ENCODE measurements at places on chromosomes 13 and 19. TPM values are rescaled to one million over a fixed set of nuclear protein-coding genes. Genes with fewer than 3 reads are reported as not detected.

DNA sequence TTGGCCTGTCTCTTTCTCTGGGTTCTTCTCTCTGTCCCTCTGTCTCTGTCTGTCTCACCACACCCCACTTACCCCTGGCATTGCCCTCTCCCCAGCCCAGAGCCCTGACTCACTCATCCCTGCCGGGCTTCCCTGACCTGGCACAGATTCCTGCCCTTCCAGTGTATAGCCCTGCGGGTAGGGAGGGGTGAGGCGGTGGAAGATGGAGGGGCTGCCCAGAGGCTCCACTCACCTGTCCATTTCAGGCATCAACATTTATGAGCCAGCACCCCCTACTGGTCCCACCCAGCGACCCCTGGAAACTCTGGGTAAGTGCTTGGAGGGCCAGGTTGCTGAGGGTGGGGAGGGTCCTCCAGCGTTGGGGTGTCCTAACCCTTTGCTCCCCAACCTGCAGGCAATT, 1.0 kb downstream of the NCCRP1 start:
- no peak for DNase-seq

GRCh38 chr13:108816375-108816774, 187.0 kb downstream of the MYO16 start:
- no peak for DNase-seq

DNA sequence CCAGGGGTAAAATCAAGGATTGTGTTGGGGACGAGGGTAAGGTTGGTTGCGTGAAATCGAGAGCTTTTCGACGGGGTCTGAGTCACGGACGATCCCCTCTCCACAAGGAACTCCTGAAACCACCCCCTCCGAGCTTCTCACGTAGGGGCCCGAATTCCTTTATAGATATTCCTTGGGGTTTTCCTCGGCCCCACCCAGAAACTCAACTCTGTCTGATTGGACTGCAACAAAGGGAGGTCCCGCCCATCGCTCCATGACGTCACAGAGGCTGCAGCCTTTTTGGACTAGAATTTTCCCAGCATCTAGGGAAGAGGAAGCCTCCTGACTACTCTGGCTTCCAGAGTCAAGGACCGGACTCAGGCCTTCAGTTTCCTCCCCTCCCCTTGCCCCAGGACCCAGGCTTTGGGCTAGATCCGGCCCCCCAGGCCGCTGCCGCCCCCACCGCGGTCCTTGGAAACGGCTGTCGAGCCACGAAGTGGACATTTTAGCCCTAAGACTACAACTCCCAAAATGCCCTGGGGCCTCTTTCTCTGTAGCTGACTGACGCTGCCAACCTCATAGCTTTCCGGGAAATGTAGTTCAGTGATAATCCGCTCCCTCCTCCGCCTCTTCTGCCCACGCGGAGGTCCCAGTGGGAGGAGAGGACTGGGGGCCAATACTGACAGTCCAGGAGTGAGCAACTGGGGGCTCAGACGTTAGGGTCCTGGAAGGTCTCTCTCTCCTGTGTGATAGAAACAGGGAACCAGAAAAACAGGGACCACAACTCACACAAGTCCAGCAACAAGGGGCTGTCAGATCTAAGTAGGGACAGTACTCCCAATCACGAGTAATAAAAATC, at the start of gene IZUMO1:
TSS of gene IZUMO1 (minus strand) at position 172 of the 838 bp plus-strand sequence. CDS start 1,050 bp downstream, outside the sequence.
- peak; percentile 88 for DNase-seq

DNA sequence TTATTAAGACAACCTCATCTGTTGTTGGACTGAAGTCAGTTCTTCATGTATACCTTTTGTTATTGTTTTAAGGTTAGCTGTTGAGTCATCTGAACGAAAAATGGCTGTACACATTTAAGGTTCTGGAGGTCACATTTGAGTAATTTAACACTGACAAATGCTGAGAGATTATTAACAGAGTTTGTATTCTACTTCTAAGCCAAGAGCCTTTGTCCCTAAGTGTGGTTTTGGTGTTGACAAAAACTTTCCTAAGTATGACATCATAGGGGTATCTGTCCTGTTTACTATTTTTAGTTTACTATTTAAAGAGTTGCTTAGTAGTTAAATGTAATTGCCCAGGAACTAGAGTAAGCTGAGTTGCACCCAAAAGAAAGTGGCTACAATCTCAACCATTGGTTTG, 71.9 kb downstream of the CDK8 start:
- no peak for DNase-seq

- no peak for DNase-seq
These were observed 24.7 kb downstream of the URI1 start for GRCh38 chr19:29966588-29967249.

OR4F17 gene
- polyA plus RNA-seq = not detected

DNA sequence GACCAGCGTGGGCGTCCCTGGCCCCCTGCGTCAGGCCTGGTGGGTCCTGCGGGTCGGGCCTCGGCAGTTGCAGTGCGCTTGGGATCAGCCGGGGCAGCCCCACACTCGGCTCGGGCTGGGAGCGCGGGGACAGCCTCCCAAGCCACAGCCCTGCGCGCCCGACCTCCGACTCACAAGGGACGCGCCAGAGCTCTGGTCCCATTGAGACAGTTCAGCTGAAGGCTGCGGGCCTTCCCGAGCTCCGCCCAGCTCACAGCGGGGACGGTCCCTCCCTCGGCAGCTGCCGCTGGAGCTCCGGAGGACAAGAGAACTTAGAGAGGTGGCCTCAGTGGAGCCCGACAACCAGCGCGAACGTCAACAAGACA, 45.7 kb upstream of the ZNF730 start:
- no peak for DNase-seq

FFAR1 gene
- 0.22 TPM for polyA plus RNA-seq

GRCh38 chr19:38554676-38555141, 63.0 kb downstream of the MAP4K1 start:
- no peak for DNase-seq

- no peak for DNase-seq
These were observed 32.2 kb upstream of the IPO5 start for GRCh38 chr13:97921176-97921816.

DNA sequence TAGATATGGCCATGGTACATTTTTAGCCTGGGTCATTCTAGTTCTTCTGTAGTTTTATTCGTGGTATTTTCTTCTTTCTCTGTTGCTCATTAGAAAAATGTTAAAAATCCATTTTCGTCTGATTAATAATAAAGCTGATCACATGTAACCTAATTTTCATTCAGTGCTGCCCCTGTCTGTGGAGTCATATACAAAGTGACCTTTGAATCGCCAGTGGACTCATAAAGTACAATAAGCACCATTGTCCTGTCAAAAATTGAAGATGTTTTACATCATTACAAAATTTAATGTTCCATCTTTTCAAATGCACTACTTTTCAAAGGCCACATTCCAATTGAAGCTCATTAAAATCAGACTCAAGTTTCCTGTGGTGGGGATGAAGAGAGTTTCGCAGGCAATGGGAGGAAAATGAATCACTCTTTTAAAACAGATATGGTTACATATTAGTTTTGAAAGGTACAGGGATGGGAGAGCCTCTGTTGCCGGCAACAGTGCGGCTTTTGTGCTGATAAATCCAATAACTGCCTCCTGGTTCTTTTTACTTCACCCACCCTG, 205.4 kb downstream of the ZNF536 start:
- DNase-seq = no peak

DNA sequence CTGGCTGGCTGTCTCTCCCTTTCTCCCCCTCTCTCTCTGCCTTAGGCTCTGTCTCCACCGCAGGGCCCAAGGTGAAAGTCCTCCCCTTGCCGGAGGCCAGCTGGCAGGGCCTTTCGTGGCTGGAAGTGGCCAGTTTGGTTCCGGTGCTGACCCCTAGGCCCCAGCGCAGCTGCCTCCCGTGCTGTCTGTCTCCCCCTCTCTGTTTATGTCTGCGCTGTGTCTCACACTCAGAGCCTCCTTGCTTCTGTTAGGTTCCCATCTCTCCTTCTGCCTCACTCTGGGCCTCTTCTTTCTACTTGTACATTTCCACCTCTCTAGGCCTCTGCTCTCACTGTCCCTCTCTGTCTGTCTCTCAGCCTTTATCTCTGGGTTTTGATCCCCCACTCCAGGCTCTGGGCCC, 13.1 kb downstream of the CCDC97 start:
- DNase-seq = no peak

GRCh38 chr13:51614350-51614786, 30.1 kb downstream of the WDFY2 start:
- DNase-seq = no peak

DNA sequence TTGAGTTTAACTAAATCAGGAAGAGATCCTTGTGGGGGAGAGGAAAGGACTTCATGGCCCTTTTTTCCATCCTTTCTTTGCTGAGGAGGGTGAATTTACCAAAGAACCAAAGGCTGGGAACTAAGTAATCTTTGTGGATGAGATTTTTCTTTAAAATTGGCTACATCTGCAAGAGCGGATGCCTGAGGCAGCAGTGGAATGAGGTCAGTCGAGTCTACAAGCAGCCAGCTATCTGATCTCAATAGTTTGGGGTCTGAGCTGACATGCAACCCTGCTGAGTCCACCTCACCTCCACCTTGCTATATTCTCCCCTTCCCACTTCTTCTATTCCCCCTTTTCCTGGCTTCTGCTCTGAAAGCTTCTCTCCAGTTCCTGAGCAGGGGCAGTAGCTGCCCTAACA, 3.6 kb upstream of the DNAJC15 start:
- DNase-seq = no peak

DNA sequence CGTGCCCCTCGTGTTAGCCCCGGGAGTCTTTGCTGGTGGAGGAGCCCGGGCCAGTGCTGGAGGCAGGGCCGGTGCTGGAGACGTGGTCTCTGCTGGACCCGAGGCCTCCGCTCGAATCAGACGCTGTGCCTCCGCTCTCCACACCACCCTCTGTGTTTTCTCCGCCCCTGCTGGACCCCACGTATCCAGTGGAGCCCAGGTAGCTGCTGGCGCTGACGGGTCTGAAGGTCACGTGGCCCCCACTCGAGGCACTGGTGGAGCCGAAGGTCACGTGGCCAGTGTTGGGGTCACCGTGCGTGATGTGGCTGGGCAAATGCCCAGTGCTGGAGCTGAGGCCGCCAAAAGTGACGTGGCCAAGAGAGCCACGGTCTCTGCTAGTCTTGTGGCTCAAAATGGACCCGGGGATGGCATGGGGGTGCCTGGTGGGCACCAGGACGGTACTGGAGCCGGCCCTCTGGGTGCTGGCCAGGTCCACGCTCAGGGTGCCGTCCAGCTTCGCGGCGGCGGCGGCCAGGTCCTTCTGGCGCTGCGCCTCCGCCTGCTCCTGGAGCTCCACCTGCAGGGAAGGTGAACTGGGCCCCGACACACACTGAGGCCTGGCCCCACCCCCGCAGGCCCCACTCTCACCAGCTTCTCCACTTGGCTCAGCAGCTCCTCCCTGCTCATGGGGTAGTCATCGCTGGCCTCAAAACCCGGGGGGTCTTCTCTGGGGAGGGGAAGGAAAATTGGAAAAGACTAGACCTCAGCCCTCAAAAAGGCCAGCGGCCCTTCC, 27.3 kb downstream of the ZNF114 start:
- DNase-seq = no peak

ZFP30 gene
- polyA plus RNA-seq = 23.4 TPM

- DNase-seq = no peak
These were observed 24.6 kb downstream of the ZMYM5 start for GRCh38 chr13:19838865-19839275.

- DNase-seq = no peak
These were observed 6.3 kb downstream of the LHFPL6 start for GRCh38 chr13:39596685-39597084.

- no peak for DNase-seq
These were observed 393.7 kb downstream of the GPC6 start for GRCh38 chr13:93620181-93620765.

ZNF208 gene
- polyA plus RNA-seq = 6.4 TPM

ZNF556 gene
- polyA plus RNA-seq = 1.1 TPM

- DNase-seq = no peak
These were observed 42.9 kb upstream of the PCDH9 start for GRCh38 chr13:67273001-67273400.

ADGRE2 gene
- 0.40 TPM for polyA plus RNA-seq

DNA sequence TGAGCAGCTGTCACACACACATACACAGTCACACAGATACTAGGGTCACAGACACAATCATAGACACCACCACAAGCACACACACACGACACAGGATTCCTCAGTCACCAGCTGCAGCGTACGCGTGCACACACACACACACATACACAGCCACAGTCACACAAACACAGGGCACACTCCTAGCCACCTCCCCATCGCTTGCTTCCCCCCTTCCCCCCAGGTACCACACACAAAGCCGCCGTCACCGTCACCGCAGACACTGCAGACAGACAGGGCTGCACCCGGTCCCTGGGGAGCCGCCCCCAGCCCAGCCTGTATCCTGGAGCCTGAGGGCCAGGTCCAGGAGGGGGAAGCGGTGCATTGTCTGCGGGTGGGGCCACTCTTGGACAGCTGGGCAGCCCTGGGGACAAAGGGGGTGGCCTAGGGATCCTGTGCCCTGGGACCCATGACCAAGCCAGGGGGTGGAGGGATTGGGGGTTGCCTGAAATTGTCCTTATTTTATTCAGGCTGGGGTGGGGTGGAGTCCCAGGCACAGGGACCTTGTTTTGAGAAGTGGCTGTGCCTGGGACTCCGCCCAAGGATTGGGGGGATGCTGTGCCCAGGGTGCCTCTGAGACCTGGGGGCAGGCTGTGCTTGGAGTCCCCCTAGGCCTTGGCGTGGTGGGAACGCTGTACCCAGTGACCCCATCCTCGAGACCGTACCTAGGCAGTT, 957 bp downstream of the NUMBL start:
- DNase-seq = no peak

- no peak for DNase-seq
These were observed 35.8 kb downstream of the LATS2 start for GRCh38 chr13:21025539-21025938.

URAD gene
- polyA plus RNA-seq = not detected

DNA sequence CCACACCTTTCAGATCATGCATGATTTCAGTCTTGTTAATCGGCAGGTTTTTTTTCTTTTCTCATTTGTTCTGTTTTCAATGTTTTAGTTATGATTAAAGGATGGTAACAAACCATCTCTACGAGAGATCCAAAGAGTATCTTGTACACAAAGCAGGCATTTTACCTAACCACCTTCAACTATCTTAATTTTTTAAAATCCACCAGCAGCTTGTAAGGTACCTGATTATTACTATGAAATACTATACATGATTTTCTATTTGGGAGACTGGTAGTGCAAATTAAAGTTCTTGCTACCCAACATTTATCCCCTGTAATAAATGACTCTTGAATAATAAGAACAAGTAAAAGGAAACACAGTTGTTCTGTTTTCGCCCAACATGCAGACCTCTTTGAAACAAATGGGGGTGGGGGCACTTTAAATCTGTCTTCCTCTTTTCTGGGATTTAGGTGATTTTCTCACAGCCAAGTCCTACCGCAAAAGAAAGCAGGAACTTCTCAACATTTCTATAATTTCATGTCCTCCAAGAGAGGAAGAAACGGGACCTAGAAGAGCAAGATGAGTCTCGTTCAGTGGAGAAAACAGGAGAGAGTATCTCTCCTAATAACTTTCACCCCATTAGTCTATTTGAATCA, 3.6 kb downstream of the POU4F1 start:
- no peak for DNase-seq

DNA sequence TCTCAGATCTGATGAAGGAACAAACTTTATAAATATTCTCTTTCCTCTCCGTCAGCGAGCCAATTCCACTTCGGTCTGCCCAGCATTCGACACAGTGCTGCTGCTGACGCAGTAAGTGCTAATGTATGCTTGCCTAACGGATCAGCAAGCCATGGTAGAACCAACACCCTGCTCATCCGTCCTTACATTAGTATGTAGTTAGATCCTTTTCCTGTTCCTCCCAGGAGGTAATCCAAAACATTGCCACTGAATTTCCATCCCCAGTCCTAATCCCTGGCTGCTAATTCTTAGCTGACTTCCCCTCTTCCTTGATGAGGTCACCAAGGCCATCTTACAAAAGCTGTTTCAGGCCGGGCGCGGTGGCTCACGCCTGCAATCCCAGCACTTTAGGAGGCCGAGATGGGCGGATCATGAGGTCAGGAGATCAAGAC, 88.0 kb downstream of the STARD13 start:
- no peak for DNase-seq

GRCh38 chr13:44283600-44283999, 90.0 kb upstream of the SERP2 start:
- no peak for DNase-seq

Data from right renal cortex interstitium (tissue), 3 donors.